Activated CD8-positive, alpha-beta memory T cell treated with anti-CD3 and anti-CD28 coated beads, Interleukin-2, amount 10 ng/mL, durations not matched to agents 7 days and 5 days (primary cell): ENCODE measurements at places on chromosomes 5 and 9.
A peak's percentile ranks its signal among the peaks of the same experiment; 100 is the strongest.

GRCh38 chr5:84036842-84037241, 316.2 kb upstream of the HAPLN1 start:
- DNase-seq = no peak

DNA sequence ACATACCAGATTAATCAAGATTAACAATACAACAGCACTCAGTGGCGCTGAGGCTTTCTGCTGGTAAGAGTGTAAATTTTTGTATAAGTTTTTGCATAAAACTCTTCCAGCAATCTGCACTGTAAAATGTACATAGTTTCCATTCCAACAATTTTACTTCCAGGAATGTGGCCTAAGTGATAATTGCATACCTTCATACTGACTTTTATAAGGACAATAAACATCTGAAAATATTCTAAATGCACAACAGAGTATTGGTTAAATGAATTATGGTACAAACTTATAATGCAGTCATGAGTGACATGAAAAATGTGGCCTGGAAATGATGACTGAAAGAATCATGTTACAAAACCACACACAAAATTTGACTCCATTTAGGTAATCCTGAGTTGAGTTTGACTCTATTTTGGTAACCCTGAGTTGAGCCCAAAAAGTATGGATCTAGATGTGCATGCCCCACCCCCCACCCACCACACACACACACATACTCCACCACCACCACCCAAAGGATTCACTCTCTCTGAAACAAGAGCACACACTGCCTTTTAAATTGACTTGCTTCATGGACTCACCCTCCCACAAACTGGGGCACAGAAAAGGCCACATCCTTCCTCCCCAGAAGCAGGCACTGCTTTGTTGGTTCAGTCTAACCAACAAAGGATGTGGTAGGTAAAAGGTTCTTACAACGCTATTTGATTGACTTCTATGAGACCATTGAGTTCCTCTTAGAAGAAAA, 137.6 kb downstream of the SUSD1 start:
- DNase-seq = peak; percentile 94

DNA sequence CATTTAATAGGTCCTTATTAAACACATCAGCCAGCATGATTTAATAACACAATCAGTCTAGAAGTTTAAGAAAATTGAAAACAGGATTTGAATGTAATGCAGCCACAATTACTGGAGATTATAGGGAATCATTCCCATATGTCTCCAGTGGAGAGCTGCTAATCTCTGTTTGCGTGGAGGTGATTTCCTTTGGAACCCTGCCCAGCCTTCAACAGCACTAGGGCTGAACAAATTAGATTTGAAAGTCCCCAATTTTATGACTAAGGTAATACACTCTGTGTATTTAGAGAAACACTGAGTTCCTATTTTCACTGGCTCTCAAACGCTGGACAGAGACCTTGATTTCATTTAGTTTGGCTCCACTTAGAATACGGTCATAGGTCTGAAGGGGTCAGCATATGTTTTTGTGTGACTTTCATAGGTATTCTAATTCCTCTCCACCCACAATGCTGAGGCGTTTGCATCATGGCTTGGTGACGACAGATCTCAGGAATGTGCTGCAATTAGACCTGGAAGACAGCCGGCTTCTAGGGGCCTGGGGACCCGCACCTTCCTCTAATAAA, 508.3 kb downstream of the EBF1 start:
- no peak for DNase-seq

DNA sequence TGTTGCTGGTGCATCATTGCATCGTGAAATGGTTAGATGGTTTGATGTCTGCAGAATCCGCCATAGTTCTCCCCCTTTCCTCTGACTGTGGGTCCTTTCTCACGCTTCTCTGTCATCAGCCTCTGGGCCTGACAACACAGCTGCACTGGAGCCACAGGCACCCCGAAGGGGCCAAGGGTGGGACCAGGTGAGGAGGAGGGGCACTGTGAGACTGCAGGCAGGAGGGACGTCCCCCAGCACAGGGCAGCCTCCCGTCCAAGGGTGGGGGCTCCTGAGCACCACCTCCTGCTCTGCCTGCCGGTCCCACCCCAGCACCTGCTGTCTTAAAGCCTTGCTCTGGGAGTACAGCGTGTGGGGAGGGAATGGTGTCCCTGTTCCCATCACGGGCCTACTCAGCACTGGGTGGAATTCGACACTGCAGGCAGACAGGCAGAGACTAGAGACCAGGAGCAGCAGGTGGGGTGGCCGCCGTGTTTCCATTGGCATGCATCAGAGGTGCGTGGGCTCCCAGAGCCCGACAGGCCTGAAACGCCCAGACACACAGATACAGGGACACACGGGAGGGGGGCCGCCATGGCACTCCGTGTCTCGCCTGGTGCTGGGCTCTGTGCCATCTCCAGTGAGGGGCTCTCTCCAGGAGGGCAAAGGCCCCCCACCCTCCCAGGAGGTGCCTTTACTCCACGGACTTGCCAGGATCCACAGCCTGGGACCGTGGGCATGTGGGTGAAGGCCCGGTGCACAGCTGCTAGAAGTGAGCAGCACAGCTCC, 15.0 kb downstream of the CACNA1B start:
- no peak for DNase-seq

GRCh38 chr5:88659529-88660263, 223.3 kb downstream of the MEF2C start:
- no peak for DNase-seq

- no peak for DNase-seq
Observed at GRCh38 chr9:35112257-35113020, 3.2 kb downstream of the ATOSB start.

DNA sequence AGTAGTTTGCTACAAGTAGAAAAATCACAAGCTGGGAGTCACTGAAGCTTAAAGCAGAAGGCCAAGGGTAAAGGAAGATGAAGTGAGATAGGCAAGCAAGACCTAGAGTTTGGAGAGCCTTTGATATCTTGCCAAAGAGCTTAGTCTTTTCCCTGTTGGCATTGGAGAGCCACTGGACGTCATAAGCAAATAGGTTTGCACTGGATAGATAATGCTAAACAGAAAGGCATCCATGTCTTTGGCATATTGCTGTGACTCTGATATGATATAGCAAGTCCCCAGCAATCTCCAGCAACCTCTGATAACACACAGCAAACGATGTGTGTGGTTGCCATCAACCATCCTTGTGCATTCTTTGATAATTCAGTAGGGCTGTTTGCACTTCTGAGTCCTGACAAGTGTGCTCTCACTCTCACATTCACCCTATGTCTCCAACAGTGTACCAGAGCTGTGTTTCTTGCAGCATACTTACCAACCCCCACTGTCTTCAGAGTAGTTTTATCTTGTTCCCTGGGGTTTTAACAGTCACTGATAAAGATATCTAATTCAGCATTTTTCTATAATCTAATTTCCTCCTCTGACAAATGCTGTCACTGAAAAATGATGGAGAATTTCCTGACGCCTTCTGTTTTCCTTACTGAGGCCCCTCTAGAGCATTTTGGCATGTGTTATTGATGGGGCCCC, 16.9 kb upstream of the FREM1 start:
- DNase-seq = no peak

DNA sequence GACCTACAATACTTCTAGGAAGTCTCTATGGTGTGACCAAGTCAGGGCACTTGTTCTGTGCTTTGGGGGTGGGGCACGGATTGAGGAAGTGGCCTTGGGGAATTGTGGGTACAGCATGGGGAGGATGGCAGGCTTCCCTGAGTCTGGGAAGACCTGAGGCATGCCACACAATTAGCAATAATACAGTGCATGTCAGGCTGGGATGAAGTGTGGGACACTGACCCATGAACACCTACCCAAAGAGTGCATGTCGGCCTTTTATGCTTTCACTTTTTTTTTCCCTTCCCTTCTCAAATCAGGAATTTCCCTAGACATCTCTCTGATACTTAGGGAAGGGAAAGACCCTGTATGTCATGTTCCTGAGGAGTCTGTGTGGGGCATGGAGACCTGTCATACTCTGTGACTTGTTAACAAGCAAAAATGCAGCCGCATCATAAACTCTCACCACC, 146.4 kb downstream of the PALM2AKAP2 start:
- no peak for DNase-seq

DNA sequence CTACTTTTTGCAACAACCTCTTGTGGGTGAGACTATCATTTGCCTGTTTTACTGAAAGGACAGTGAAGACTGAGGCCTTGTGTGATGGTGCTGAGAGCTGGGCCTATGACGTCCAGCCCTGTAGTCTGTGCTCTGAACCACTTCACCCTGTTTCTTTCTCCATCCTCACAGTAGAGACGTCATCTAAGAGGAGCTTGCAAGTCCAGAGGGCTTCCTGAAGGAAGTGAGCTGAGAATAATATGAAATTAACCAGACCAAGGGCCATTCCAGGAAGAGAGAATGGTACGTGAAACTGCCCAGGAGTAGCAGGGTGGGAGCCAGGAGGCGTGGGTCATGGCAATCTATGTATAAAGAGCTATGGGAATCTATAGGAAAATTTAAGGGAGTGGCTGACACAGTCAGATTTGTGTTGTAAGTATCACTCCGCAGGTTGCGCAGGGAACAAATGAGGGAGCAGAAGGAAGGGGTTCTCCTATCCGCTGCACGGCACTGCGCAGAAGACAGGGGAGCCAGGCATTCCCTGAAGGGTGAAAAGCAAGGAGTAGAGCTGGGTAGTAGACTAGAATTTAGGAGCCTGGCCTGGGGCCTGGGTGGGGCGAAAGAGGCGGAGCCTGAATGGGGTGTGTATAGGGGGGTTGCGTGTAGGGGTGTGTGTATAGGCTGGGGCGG, 596 bp upstream of the FGFR4 start:
- no peak for DNase-seq

DNA sequence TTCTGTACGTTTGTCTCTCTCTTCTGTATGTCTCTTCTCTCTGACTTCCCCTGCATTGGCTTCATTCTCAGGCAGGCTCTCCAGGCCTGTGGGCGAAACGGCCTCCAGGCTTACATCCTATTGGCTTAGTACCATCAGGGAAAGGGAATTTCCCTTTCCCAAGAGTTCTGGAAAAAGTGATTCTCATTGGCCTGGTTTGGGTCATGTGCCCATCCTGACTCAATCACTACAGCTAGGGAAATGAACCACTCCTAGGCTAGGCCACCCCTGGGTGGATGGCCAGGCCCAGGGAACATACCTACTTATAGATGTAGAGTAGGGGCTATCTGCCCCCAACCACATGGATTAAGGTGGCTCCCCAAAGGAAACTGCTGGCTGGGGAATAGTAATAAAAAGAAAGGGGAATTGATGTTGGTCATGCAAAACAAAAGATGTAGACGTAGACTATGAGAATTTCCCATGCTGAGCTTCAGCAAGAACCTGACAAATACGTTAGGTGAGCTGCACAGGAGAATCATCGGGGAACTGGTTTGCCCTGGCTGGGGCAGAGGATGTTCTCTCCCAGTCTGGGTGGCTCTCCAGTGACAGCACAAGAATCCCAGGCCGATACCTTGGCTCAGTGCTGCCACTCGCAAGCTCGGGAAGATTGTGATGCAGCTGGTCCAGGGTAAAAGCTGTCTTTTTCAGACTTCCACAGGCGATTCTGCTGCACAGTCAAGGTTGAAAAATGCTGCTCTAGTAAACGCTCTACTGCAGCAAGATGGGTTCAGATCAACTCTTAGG, 3.7 kb upstream of the EGR1 start:
- DNase-seq = no peak

DNA sequence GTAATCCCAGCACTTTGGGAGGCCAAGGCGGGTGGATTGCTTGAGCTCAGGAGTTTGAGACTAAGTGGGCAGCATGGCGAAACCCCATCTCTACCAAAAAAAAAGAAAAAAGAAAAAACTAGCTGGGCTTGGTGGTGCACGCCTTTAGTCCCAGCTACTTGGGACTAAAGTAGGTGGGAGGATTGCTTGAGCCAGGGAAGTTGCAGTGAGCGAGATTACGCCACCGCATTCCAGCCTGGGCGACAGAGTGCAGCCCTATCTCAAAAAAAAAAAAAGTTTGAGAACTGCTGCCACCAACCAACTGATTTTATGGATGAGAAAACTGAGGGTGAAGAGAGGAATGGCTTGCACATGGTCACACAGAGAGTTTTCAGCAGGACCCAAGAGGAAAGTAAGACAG, 175.1 kb downstream of the DOCK8 start:
- DNase-seq = no peak

DNA sequence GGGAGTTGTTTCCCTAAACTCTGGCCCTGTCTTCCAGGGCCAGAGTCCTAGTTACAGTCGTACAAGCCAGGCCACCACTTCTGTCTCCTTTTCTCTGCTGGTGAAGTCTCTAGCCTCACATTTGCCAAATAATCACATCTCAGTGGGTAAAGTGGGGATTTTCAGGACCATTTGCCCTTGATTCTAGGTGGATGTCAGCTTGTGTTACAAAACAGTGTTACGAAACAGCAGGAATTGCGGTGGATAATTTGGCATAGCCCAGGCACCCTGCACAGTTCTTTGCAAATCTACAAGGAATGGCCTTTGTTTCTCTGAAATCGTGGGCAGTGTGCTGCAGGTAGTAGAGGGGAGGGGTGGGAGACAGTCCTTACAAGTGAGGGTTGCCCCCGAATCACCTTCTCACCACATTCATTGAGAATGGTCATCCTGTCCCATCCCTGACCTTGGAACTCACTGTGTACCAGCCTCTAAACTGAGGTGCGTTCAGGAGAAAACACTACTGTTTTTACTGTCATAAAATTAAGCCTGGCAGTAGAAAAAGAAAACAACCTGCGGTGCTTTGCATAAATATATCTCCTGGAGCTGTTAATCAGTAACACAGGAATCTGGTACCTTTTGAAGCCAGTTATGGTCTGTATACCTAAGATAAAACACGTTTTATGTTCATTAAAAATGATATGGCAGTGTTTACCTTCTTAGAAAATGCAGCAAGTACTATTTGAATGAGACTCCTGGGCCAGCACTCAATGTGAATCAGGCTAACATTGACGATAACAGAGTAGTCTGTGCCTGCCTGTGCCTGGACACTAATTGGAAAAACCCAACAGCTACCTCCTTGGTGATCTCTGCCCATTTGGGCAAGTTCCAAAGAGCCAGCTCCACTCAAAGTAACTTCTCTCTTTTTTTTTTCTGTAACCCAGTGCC, 44.3 kb downstream of the CYSTM1 start:
- DNase-seq = no peak

- no peak for DNase-seq
Observed at GRCh38 chr5:123036391-123037103, at the start of gene PPIC. PPIC (minus strand) TSS chr5:123036725; CDS start chr5:123036625, 100 bp downstream.

DNA sequence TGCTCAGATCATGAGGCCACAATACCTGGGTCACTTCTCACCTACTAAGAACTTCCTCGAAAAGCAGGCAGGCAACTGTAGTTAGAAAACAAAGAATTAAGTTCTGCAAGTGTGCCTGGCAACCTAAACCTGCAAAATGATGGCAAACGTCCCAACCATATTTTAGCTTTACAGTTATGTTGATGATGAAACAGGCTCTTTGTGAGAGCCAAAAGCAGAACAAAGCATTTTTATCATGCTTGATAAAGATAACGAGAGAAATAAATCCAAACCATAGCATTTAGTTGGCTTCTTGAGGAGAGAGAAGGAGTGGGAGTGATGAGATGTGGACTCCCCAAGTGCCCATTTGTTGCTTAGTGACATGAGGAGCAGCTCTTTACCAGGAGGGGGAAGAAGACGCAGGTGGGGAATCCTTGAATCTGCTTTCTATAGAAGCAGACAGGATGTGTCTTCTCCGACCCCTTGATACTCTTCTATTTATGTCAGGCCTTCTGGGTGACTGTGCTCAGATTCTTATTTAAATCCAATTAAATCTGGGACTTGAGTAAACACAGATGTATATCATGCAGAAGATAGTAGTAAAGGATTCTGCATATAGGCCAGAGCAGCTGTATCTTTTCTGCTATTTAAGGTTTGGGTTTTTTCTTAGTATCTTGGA, 221.2 kb downstream of the TMEM167A start:
- DNase-seq = no peak

GRCh38 chr5:169369130-169369529, 68.2 kb upstream of the SLIT3 start:
- no peak for DNase-seq

GRCh38 chr9:121718501-121718900, 67.1 kb downstream of the DAB2IP start:
- no peak for DNase-seq

GRCh38 chr9:551986-552929, 289.2 kb upstream of the DMRT1 start:
- no peak for DNase-seq
